ENCODE measurements at places on chromosomes 1 and 21. TPM values are rescaled to one million over a fixed set of nuclear protein-coding genes. Genes with fewer than 3 reads are reported as not detected.
A peak's percentile ranks its signal among the peaks of the same experiment; 100 is the strongest.

DNA sequence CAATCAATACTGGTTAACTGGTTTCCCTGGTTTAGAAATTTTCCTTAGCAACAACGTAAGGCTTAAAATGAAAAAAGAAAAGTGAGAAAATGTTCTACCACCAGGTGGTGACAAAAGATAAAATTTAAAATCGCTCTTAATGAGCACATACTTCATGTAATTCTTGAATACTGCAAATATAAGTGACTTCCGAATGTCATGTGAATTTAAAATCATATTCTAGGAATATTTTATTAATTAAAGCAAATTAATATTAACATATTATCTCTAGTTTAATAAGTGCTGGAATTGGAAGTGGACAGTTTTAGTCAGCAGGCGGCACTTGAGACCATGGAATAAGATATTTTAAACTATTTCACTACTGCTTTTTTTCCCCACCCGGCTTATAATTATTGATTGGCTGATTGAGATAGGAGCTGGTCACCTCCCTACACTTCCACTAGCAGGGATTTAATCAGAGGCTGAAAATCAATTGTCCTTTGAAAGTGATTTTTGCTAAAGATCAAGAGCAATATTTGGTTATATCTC lies 5.0 kb upstream of the ADAMTS1 start:
- DNase-seq: peak; percentile 44
- no peak overlapping the region for H3K27ac ChIP-seq
- H3K27me3 ChIP-seq: peaks cover 20% of the 10 kb centered on the region
- H3K4me1 ChIP-seq: peaks cover 8% of the 10 kb centered on the region
- no peak overlapping the region for H3K4me3 ChIP-seq

DNA sequence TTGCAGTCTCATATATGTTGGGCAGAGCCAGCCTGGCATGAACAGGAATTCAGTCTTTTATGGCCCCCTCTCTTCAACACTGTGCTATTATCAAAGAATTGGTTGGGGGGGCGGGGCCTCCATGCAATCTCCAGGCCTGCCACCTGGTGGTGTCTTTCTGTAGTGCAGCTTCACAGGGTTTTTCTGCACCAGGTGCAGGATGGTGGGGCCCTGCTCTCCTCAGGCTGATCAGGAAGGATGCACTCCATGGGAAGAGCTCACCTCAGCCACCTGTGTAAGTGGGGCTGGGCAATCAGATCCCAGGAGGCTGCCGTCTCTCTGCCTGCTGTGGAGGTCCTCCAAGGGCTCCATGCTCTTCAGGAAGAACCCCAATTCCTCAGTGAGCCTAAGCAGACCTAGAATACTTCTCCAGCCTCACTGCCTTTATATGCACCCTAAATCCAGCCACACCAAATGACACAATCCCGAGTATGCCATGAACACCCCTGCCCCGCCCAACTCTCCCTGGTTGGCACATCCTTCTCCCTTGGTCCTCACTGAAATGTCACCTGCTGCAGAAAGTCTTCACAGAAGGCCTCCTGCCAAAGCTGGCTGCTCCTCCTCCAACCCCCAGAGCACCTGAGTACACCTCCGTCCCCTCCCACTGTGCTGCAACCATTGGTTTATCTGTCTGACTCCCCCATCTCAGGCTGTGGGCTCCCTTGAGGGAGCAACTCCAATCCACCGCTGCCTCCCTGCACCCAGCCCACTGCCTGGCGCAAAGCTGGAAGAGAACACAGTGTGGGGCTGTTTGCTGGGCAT lies 16.5 kb downstream of the STK40 start:
- peaks cover 64% of the 10 kb centered on the region for H3K4me1 ChIP-seq
- peak; percentile 81 for DNase-seq
- no peaks in the 10 kb centered on the region for H3K36me3 ChIP-seq
- H3K27me3 ChIP-seq: no peaks in the 10 kb centered on the region

- no peak overlapping the region for H3K27ac ChIP-seq
- no peak overlapping the region for H3K4me3 ChIP-seq
- peaks cover 14% of the 10 kb centered on the region for H3K27me3 ChIP-seq
- DNase-seq: no peak
- H3K4me1 ChIP-seq: no peaks in the 10 kb centered on the region
- H3K36me3 ChIP-seq: no peaks in the 10 kb centered on the region
Measured at GRCh38 chr1:114258074-114258473, 104.4 kb upstream of the SYT6 start.

GRCh38 chr1:64199154-64199553 lies 4.3 kb upstream of the UBE2U start:
- no peak overlapping the region for H3K4me3 ChIP-seq
- DNase-seq: no peak
- H3K27ac ChIP-seq: no peak overlapping the region
- no peaks in the 10 kb centered on the region for H3K36me3 ChIP-seq
- no peaks in the 10 kb centered on the region for H3K27me3 ChIP-seq
- no peaks in the 10 kb centered on the region for H3K4me1 ChIP-seq

GRCh38 chr1:113976609-113977278 lies 2.5 kb upstream of the OLFML3 start:
- DNase-seq: peak; percentile 12
- peaks cover 47% of the 10 kb centered on the region for H3K36me3 ChIP-seq
- no peaks in the 10 kb centered on the region for H3K4me1 ChIP-seq
- no peak overlapping the region for H3K4me3 ChIP-seq

Gene CLDN17
- total RNA-seq: not detected

- H3K4me1 ChIP-seq: no peaks in the 10 kb centered on the region
- H3K27ac ChIP-seq: no peak overlapping the region
- no peaks in the 10 kb centered on the region for H3K27me3 ChIP-seq
- no peak for DNase-seq
- no peaks in the 10 kb centered on the region for H3K36me3 ChIP-seq
Measured at GRCh38 chr1:196466166-196466565, 142.1 kb downstream of the KCNT2 start.
